ENCODE measurements at places on chromosomes 4 and X.

DNA sequence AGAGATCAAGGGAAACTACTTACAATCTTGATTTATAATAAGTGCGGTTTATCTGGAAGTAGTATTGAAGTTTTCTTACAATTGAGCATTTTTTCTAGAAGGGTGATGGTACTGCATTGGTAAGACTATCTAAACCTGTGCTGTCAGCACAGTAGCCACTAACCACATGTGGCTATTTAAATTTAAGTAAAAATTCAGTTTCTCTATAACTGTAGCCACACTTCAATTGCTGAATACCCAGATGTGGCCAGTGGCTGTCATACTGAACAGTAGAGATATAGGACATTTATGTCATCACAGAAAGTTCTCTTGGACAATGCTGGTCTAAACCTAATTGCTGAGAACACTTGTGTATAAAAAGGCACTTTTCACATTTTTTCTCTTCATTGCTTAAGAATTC, 222.7 kb downstream of the CBR4 start:
- no peak for DNase-seq

GRCh38 chr4:86834901-86835300, 14.3 kb downstream of the SLC10A6 start:
- DNase-seq = no peak

DNA sequence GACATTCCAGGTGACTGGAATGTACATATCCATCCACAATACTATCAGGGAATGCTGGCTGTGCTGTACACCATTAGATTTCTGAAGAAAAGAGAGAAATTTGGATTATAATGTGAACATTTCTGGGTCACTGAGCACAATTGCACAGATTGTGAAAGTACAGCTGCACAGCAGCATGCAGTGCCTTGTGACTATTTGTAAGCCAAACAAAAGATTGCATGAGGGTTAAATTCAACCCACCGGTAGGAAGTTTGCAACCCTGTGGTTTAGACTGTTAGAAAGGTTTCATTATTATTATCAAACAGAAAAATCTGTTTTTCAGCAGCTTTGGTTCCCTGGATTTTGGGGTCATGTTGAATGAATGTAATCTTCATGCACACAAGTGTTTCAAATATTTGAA, 24.5 kb downstream of the DDIT4L start:
- DNase-seq = no peak

- DNase-seq = no peak
These were observed 489.7 kb downstream of the PCDH10 start for GRCh38 chr4:133638751-133639150.

DNA sequence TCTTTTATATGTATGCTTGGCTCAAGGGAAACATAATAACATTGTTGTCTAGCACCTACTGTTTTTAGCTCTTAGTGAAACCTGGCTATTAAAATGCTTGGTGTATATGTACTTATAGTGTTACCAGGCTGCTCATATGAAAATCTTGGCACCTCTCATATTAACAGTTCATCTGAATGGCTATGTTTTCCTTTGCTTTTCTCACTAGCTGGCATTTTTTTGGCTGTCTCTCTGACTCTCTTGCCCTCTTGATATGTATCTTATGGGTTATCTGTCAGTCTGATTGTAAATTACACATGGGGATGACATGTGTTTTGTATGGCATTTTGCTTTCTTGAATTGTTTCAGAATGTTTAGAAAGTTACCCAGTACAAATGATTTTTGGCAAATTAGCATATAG, 158.0 kb downstream of the ARHGAP24 start:
- DNase-seq = no peak

DNA sequence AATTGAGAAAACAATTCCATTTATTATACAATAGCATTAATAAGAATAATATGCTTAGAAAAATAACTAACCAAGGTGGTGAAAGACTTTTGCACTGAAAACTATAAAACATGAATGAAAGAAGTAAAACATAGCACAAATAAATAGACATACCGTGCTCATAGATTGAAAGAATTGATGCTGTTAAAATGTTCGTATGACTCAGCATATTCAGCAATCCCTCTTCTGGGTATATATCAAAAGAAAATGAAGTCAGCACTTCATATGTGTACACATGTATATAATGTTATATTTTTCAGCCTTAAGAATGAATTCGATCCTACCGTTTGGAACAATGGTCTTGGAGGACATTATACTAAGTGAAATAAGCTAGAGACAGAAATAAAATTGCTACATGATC, 716.3 kb downstream of the GLUD2 start:
- no peak for DNase-seq

- no peak for DNase-seq
These were observed 7.0 kb downstream of the NPY5R start for GRCh38 chr4:163350672-163351071.

DNA sequence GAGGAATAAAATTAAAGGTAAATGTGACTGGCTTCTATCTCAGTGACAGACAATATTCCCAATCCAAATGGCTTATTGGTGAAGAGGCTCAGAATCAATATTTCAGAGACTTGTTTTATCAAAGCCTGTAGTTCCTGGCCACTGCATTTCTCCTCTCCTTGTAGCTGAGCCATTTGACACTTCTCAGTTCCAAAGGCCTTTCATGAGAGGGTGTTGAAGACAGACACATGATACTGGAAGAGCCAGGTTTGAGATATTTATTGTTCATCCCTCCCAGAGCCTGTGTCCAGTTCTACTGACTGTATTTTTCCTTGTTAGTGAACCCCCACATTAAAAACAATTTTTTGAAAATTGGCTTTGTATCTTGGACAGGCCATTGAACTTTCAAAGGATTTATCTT, 12.9 kb upstream of the INPP4B start:
- DNase-seq = no peak

- DNase-seq = no peak
These were observed 227.3 kb upstream of the TENM3 start for GRCh38 chr4:182015893-182016292.

DNA sequence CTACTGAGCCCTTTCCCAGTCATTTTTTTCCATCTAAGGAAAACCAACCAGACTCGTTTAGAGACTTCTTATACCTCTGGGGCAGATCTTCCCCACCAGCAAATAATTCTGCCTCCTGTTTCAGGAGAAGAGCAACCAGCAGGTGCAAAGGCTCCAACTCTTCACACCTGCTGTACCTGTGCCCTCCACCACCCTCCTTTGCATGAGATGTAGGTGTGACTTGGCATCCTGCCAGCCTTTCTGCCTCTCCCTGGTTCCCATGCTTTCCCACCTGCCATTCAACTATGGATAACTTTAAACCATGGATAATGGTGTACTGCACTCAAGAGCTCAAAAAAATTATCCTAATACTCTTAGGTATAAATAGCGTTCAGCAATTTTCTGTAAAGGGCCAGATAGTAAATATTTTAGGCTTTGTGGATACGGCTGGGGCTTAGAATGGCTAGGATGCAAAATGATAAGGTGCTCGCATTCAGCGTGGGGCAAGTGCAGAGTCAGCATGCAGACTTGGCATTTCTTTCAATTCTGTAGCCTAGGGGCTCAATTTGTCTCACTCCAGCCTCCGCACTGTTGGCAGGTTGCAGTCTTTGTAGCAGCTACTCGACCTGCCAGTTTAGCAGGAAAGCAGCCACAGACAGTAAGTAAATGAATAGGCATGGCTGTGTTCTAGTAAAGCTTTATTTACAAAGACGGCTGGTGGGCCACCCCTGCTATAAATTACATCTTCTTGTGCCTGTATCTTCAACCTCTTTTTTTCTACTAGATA, 79.8 kb downstream of the HCCS start:
- DNase-seq = no peak

- no peak for DNase-seq
These were observed 48.6 kb upstream of the AP1S2 start for GRCh38 chrX:15903186-15903681.

DNA sequence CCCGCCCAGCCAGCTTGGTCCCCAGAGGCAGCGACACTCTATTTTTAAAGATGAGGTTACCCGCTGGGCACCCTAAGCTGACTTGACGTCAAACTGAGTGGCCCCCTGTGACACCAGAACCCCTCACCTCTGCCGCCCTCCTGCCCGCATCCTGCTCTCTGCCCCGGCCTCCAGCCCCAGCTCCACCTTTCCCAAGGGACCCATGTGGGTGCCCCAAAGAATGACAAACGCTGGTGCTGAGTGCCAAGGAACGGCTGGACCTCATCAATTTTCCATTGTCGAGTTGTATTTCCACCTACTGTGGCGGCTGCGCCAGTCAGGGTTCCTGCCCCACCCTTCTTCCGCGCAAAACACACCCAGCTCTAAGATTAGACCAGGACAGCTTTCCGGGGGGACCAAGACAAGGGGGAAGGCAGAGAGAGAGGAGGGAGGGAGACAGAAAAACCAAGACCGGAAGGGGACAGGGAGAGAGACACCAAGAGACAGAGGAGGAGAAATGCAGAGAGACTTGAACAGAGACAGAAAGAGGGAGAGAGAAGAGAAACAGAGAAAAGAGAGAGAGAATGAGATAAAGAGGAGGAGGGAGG, 2.0 kb downstream of the PRKX start:
- DNase-seq = no peak

DNA sequence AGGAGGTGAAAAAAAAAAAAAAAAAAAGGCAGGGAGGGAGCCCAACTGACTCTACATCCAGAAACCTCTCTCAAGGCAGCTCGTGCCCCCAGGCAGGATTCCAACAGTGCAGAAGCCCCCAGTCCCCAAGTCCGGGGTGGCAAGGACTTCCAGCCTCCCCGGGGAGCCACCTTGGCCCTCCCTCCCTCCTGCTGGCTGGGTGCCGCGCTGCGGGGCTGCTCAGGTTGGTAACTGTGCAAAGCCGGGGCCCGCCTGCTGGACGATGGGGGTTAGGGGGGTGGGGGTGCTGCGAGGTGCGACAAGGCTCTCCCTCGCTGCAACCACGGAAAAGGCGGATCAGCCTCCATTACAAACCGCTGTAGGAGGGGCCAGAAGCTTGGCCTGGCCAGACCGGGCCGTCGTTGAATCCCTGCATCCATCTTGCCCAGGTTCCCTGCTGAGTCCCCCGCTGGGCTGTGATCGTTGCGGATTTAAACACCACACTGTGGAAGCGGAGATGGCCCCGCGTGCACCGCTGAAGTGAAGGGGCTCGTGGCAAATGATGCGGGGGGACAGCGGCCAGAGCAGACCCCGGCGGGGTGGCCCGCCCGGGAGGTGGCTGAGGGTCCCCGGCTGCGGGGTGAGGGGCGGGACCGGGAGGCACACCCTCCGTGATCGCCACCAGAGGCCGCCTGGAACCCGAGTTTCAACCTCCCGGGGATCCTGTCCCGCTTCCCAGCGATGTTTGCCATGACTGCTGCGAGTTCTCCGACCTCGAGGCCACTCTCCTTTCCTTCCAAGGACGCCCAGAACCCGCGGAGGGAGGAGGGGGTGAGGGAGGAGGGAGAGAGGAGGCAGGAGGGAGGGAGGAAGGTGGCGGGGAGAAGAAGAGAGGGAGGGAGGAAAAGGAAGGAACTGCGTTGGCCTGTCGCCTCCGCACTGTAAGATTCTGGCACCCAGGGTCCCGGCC, 58.0 kb upstream of the DDX3X start:
- DNase-seq = peak; percentile 64

DNA sequence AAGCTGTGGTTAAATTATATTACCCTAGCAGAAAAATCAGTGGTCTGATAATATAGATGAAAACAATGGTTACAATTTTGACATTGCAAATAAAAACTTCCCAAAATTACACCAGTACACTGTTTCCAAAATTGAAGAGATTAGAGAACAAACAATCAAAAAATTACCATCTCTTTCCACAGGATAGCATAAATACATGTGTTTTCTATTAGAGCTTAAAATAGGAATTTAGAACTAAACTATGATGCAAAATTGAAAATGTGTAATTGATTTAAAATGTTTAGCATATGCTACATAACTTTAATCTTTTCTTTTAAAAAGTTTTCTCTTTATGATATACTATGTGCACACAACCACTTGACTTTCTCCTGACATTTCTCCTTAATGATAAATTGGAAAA, 6.7 kb downstream of the EDNRA start:
- no peak for DNase-seq

GRCh38 chrX:108736509-108737479, at the start of gene IRS4:
Gene IRS4, minus strand, starts transcription at chrX:108736563.
- no peak for DNase-seq

DNA sequence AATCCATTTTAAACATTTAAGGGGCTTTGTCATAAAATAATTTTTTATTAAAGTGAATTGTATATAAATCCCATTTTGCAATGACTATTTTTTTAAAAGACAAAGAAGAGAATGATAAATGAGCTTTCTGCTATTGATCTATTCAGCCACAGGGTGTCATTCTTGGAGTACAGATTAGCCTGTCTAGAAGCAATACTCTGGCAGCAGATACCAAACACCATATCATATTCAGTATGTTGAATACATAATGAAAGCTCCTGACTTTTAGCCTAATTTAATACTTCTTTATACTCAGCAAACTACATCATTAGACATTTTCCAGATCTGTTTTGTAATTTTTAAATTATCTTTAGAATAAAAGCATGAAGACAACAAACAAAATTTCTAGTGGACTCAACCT, 496.3 kb downstream of the PDGFC start:
- DNase-seq = no peak

All from GOT3 (cell line).